ENCODE measurements at places on chromosomes 6 and 20.

DNA sequence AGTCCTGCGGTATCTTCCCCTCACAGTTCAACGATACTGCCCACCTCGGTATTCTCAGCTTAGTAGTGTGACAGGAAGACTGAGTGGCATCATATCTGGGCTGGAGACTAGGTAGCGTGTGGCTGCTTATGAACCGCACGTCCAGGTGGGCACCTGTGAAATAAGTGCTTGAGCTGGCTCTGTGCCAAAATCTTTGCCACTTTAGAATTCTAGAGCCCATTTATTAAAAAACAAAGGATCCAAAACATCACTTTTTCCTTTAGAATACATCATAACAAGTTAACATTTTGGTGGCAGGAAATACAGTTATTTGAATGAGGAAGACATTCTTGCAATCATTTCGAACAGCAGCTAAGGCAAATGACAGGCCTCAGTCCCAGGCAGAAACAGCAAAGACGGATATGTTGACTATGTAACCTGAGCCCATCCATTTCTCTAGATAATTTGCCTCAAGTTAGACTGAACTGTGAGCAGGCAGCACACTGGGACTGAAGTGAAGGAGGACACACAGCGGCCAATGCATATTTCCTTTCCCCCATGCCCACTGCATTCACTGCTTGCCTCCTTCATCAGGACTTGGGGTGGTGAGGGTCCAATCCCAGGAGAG, 136.6 kb downstream of the GMDS start:
- no peak for DNase-seq

- peak; percentile 29 for DNase-seq
Observed at GRCh38 chr20:32440069-32440757, 82.1 kb downstream of the ASXL1 start.

- DNase-seq = peak; percentile 46
Observed at GRCh38 chr6:1057490-1058135, 254.3 kb upstream of the FOXQ1 start.

DNA sequence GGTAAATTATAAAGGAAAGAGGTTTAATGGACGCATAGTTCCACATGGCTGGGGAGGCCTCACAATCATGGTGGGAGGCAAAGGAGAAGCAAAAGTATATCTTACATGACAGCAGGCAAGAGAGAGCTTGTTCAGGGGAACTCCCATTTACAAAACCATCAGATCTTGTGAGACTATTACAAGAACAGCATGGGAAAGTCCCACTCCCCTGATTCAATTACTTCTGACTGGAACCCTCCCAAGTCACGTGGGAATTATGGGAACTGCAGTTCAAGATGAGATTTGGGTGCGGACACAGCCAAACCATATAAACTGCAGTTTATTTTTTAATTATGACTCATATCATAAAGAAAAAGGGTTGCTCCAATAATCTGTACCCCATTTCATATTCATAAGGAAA, 22.3 kb upstream of the HLA-DQA2 start:
- DNase-seq = no peak

GRCh38 chr6:90574610-90575009, 12.3 kb downstream of the MAP3K7 start:
- DNase-seq = no peak

GRCh38 chr20:50876063-50876685, 55.1 kb downstream of the ADNP start:
- DNase-seq = no peak

GRCh38 chr6:56714982-56715456, 72.3 kb upstream of the DST start:
- peak; percentile 59 for DNase-seq

DNA sequence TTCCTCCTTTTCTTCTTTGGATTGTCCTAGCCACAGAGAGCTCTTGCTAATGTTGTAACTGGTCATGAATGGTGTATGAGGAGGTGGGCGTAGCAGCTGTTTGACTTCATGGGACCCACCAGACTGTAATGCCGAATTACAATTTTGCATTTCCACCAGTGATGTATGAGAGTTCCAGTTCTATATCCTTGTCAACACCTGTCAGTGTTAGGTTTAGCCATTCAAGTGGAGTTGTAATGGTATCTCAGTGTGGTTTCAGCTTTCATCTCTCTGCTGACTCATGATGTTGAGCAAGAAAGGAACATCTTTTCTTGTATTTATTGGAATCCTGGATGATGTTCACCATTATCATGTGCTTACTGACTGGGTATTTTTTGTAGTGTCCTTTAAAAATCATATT, 5.1 kb downstream of the IGF2R start:
- DNase-seq = no peak

DNA sequence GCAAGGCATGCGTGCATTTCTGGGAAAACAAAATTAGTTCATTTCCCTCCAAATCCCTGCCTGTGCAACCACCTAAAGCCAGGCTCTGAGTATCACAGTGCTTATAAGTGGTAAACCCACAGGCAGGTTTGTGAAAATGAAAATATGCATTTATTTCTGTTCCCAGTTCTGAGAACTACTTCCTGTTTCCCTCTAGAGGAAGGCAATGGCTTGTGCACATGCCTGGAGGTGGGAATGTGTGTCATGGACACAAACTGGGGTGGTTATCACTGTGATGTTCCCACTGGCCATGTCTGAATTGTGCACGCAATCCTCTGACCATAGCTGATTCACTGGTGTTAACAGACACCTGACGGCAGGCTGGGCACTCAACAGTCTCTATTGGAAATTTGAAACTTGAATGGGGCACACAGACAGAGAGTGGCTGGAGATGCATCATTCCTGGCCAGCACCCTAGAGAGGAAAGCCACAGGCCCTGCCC, 26.3 kb downstream of the FAM110A start:
- DNase-seq = no peak

- DNase-seq = no peak
Observed at GRCh38 chr6:170294298-170294730, 3.4 kb upstream of the DLL1 start.

GRCh38 chr6:38319256-38320212, 320.2 kb downstream of the BTBD9 start:
- DNase-seq = no peak

DNA sequence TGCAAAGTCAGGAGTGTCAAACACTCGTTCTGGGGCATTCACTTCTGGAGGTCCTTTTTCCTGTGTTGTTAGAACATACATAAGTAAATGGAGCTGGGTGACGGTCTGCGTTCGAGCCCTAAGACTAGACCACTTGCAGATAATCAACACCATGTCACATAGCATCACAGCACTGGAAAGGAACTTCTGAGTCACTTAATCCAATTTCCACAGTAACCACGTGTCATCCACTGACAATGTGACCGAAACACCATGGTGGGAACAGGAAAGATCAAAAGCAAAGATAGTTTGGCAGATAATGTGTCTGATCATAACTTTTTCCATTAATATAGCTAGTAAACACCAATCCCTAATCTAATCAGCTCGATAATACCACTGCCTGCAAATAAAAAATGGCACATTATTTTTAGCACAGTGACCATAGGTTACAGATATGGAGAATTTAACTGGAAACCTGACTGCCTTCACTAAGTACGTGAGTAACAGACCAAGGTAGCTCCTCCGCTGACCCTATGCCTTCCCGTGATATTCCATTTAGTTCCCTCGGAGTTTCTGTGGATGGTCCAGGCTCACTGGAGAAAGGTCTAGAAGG, 34.8 kb downstream of the WRNIP1 start:
- no peak for DNase-seq
